ENCODE measurements at places on chromosomes 12 and 14. TPM values are rescaled to one million over a fixed set of nuclear protein-coding genes. Genes with fewer than 3 reads are reported as not detected.

DNA sequence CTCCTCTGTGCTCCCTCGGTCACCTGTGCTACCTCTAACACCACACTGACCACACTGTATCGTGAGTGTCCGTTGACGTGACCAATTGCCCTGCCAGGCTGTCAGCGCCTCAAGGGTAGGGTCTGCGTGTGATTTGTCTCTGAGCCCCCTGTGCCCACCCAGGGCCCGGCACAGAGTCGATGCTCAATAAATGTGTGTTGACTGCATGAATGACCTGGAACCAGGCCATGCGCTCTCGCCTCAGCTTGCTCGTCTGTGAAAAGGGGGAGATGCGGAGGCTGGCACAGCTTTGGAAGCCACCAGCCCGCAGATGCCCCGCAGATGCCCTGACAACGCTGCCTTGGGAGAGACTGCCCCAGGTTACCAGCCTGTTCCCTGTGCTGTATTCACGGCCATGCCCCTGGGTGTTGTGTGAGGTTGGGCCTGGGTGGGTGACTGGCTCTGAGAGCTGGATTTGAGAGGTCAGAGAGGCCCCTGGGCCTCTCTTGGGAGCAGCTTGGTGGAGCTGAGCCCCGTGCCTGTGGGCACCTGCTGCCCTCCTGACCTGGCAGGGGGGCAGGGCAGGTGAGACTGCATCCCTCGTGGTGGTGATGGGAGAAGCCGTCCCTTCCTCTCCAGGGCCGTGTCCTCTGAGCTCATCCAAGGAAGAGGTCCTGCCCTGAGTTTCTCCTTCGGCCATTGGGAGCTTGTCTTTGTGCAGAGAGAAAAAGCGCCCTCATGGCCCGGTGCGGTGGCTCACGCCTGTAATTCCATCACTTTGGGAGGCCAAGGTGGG lies 43.2 kb downstream of the CYP46A1 start:
- no peak for DNase-seq

DNA sequence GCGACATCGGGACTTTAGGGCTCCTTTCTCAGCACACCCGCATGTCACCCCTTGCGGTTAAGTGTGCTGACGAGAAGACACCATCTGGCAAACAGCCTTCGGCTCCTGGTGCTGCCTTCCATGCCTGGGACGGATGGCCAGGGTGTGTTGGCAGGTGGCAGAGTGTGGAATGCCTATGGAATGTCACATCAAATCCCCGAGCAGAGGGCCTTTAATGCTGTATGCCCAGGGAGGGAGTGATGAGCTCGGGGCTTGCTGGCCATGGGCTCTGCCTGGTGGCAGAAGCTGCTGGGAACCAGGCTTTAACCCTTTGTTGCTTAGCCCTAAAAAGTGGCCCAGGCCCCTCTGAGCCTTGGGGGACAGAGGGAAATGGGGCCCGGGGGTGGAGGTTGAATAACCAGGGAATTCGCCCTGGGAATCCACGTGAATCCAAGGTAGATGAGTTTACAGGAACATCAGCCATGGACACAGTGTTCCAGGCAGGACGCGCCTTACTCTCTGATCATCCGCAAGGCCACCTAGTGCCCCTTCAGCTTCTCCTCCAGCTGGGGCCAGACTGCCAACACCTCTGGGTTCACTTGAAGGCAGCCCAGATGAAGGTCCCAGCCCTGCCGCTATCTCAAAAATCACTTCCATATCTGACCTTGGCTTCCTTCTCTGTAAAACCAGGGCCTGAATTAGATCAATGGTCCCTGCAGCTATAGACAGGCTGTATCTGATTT lies 17.4 kb downstream of the FAM181A start:
- DNase-seq: no peak

DNA sequence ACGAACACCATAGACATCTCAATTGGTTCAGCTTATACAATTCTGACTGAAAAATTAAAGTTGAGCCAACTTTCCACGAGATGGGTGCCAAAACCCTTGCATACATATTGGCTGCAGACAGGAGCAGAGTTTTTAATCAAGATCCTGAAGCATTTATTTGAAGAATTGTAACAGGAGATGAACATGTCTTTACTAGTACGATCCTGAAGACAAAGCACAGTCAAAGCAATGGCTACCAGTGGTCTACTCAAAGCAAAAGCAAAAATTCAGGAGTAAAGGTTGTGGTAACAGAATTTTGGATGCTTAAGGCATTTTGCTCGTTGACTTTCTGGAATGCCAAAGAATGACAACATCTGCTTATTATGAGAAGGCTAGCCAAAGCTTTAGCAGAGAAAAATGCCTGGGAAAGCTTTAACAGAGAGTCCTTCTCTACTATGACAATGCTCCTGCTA lies 20.7 kb downstream of the ZDHHC17 start:
- no peak for DNase-seq

GRCh38 chr14:50070230-50070629 lies 46.1 kb downstream of the VCPKMT start:
- DNase-seq: no peak

DNA sequence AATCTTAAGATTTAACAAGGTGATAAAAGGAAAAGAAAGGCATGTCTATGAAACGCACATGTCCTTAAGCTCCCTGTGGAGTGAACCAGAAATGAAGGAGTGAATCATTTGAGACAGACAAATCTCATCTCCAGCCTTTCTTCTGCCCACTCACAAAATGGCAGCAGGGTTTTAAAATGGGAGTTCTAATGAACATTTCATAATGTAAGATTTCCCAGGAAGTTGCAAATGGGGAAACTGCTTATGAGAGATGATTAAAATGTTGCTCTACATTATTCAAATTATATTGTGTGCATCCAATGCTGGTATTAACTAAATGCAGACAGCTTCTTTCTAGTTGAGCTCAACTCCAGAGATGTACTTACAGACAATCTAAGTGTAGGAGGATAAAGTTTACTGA lies 76.7 kb downstream of the BCAT1 start:
- no peak for DNase-seq

DNA sequence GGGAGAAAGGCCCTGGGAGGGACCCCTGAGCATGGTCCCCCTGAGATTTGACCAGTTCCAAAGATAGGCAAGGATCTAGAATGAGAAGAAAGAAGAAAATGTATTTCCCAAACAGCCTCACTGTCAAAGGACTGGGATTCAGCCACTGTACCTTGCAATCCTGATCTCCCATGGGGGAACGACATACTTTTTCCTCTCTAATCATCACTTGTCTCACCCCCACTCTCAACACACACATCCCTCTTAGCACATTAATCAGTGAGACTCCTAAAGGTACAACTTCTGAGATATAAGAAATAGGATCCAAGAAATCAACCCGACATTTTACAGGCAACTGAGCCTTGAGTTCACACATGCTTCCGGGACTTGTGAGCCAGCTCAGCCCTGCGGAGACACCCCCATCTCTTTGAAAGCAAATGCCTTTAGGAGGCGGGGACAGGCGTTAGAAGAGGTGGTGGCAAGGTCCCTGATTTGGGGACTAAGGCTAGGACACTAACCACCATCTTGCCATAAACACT lies 1.4 kb downstream of the MAP3K9 start:
- peak; percentile 52 for DNase-seq

- DNase-seq: no peak
Measured at GRCh38 chr14:93231129-93231979, 24.3 kb downstream of the UBR7 start.

Gene LRTM2
- not detected for total RNA-seq

Gene CLEC6A
- not detected for total RNA-seq

Data from ureter (tissue), 1 donor.